ENCODE measurements at places on chromosomes 5 and 9. TPM values are rescaled to one million over a fixed set of nuclear protein-coding genes. Genes with fewer than 3 reads are reported as not detected.

COL23A1 gene
- not detected for total RNA-seq

DNA sequence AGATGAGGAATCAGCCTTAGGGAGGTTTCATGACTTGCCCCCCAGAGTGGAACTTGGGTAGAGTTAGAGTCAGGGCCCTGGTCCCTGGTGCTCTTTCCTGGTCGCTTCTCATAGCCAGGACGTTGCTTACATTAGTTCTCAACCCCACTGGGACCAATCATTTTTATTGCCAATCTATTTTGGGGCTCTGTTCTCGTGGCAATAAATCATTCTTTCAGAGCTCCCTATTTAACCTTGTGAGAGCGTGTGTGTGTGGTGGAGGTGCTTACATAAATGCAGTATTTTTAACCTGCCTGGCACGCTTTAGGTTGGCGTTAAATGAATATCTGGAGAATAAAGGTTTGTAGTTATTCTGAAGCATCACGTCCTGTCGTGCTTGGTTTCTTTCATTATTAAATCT is 4.1 kb downstream of the TRIO start:
- peak overlapping the region; percentile 84 for H3K4me3 ChIP-seq
- 0 out of 2 replicates have a peak, but pooled peaks cover 5% of the 10 kb centered on the region for H3K36me3 ChIP-seq
- no peaks in the 10 kb centered on the region for H3K27me3 ChIP-seq
- peak overlapping the region; percentile 79 for H3K27ac ChIP-seq
- DNase-seq: no peak

- H3K36me3 ChIP-seq: peaks cover 21% of the 10 kb centered on the region
- DNase-seq: peak; percentile 94
Measured at GRCh38 chr9:127898433-127899127, 823 bp downstream of the ST6GALNAC6 start.

PPP3R2 gene
- not detected for total RNA-seq

DNA sequence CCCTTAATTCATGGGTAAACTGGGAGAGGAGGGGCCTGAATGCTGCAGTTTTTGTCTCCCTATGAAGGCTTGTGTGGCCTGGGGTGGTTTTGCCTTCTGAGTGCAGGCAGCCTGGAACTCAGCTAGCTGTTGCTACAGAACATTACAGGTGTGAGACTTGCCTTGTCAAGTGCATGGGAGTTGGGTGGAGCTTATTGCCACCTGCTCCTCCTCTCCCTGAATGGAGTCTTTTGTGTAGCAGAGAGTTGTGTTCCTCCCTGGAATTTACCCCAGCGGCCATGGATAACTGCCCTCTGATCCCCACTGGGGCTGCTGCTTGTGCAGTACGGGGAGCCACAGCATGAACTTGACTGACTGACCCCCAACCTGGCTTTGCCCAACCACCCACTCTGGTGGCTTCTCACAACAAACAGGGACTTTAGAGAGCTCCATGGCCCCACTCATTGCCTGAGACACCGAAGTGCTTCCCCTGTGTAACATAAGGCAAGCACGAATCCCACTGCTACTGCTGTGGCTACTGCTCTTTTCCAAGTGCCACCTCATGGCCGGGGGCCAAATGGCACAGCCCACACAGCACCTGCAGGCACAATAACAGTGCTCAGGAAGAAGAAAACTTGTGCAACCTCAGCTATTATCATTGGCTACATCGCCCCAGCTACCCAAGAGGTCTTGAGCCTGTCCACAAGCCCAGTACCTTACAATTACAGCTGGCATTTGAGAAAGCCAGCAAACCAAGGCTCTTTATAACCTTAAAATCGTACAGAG is 942.9 kb downstream of the CDH18 start:
- no peaks in the 10 kb centered on the region for H3K4me1 ChIP-seq
- H3K27me3 ChIP-seq: no peaks in the 10 kb centered on the region
- H3K4me3 ChIP-seq: no peak overlapping the region
- H3K27ac ChIP-seq: no peak overlapping the region

DNA sequence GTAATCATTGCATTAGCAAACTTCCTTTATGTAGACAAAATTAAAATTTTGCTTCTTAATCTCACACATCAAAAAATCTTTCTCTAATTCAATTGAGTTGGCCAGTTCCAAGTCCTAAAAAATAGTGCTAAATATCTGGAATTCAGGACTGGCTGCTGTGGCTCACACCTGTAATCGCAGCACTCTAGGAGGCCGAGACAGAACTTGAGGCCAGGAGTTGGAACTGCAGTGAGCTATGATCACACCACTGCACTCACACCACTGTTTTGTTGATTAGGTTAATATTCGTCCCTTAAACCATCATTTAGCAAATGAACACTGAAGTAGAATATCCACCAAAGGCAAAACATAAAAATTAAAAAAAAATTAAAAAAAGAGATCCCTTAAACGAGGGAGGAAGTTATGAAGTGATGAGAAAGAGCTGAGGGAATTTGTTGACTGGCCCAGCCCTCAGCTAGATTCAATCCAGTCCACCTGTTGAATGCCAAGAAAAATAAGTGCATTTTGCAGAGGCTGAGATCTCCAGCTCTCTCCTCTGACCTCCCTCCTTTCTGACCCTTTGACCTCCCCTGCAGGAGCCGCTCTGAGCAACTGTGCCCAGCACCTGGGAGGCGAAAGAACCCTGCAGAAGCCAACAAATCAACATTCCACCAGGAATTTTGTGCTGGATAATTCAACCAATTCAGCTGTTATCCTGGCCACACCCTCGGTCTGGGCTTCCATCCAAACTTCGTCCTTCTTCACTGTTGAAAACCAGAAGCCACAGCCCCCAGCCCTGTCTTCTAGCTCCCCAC is 96.8 kb downstream of the OR2K2 start:
- no peaks in the 10 kb centered on the region for H3K27me3 ChIP-seq
- no peak overlapping the region for H3K27ac ChIP-seq
- no peak overlapping the region for H3K4me3 ChIP-seq
- no peak for DNase-seq
- no peaks in the 10 kb centered on the region for H3K4me1 ChIP-seq
- no peaks in the 10 kb centered on the region for H3K36me3 ChIP-seq

ADRA1B gene
- total RNA-seq: 0.32 TPM

SAXO1 gene
- total RNA-seq: not detected
